ENCODE measurements at places on chromosomes 12 and 14.

GRCh38 chr14:20609215-20610001 lies 18.2 kb upstream of the RNASE12 start:
- peak; percentile 96 for DNase-seq

DNA sequence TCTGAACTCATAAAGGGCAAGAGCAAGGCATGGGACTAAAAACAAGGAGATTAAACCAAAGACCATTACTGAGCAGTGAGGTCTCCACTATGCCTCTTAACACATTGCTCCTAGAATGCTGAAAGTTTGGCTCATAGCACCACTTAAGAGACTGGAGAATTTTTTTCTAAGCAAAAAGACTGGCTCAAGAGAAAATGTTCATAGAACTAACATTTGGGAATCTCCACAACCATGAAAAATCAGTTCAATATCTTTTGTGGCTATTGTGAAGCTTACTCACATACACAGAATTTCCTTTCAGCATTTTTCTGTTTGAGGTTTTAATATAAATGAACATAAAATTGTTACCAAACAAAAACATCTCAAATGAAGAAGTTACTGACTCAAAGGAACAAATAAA lies 255.8 kb downstream of the CCDC91 start:
- no peak for DNase-seq

DNA sequence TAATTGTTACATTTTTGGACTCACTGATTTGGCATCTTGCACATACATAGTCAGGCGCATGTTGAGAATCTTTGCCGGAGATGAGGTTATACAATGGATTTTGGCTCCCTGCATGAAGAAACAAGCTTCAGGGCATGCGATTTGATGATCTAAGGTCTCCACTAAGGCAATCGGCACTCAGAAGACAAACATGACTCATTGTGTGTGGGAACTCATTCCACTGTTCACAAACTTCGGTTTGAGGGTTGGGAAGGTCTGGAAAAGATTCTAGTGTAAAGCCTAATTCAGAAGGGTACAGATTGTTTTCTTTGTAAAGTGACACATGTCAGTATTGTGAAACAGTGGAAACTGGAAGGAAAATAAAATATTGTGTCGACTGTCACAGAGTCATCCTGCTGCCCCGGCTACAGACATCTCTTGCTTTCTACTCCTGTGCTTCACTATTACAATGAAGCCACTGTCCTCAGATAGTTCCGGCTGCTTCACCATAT lies 192.6 kb upstream of the HMGA2 start:
- no peak for DNase-seq

- DNase-seq: no peak
Observed at GRCh38 chr14:55530464-55530863, 49.5 kb upstream of the KTN1 start.

DNA sequence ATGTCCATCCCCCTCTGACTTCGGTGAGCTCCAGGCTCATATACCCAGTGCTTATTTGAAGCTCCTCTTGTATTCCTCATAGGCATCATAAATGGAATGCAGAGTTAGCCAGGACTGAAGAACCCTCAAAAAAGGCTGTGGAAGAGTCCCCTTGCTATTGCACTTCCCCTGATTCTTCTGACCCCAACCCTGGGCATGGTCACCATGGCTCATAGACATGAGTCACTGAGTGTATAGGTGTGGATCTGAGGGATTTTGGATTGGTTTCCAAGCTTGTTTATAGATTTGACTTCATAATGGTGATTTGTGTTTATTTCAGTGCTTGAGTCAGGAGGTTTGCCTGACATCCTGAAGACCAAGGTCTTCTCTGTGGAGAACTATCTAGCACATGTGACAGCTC lies 98.4 kb upstream of the SLC38A2 start:
- no peak for DNase-seq

DNA sequence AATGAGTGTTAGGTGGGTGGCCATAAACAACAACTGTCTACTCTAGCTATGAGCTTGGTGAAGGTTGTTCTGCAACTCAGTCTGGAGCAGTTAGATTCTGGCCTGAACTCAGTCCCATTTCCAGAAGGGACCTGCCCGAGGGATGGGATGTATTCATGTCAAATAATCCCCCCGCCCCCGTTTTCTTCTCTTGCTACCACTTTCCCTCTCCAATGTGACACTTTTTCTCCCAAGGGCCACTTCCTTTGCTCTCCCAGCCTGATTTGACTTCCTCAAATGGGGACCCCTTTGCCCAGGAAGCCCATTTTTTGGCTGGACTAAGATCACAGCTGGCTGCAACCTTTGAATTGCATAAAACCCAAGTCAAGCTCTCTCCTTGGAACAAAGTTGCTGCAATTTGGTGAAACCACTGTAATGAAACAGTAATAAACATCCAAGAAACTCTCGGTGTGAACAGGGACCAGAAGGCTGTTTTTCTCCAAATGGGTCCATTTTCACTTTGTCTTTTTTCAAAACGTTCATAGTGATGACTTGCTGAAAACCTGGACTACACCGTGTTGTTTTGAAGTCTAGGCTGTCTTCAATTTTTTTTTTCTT lies 137.2 kb upstream of the GSC start:
- DNase-seq: no peak

GRCh38 chr12:132171968-132172521 lies 27.8 kb downstream of the NOC4L start:
- no peak for DNase-seq

DNA sequence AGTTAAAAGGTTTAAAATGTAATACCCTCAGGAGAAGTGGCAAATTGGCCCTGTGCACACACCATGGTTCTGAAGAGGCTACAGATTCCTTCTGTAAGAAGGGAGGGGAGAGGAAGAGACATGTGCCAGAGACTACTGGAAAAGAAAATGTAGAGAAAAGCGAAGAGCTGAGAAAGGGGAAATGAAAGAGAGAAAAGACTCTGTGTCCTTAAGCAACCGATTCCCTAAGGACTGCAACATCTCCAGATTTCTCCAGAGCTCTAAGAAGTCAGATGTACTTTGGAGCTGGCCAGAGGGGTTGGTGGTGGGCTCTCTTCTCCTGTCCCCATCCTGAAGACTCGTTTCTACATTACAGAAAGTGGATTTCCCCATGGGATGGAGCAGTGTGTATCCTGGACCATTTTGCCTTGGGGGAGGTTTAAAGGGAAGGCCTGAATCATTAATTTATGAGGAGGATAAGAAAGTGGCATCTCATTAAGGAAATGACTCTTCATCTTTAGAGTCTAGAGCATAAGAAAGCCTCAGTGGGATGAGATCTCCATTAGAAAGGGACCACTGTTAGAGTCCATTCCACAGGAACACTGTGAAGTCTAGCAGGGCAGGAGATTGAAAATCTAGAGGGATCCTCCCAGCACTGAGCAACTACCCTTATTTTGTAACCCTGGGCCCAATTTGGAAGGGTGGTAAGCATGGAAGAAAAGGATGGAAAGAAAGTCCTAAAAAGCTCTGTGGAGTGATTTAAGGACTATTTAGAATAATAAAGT lies 45.5 kb upstream of the FUT8 start:
- no peak for DNase-seq

- DNase-seq: no peak
Observed at GRCh38 chr12:122043476-122043875, 21.8 kb downstream of the BCL7A start.

DNA sequence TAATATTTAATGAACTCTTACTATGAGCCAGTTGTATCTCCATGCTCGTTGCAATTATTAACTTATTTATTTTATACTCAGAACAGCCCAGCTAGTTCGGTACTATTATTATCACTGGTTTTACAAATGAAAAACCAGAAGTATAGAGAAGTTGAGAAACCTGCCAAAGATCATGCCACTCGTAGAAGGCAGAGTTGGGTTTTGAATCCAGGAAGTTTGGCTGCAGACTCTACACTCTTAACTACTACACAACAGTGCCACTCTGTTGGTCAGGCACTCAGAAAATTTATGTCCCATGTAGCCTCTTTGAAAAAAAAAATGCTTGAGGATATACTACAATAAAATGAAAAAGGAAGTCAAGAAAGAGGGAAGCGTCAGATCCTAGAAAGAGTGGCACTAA lies 71.5 kb upstream of the ARID2 start:
- DNase-seq: peak; percentile 39

GRCh38 chr14:52678591-52678990 lies 16.8 kb downstream of the ERO1A start:
- peak; percentile 56 for DNase-seq

- DNase-seq: no peak
Observed at GRCh38 chr12:64767495-64767894, 8.3 kb upstream of the GNS start.

DNA sequence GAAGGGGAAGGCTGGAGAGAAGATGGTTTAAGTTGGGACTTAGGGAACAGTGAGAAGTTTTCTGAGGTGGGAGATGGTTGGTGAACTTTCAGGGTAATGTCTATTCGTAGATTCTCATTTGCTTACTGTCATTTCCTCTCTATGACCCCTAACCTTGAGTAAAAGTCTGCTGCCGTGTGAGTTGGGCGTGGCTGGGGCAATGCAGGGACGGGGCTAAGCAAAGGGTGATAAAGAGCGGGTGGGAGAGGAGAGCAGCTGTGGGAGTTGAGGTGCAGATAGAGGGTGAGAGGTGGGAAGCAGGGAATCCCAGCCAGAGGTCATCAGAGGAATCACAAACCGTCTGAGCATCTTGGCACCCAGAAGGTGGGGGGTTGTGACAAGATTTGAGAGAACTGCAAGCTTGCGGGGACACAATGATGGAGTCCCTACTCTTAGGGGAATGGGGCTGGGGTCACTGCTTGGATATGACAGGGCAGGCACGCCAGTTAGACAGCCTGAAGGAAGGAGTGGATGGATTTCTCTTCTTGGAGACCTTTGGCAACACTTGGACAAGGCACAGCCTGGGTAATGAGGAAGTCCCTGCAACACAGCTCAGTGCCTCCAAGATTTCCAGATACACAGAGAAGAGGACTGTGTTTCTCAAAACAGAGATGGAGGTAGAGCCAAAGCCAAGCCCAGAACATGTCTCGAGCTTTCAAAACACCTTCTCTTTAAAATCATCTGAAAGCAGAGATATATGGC lies 45.9 kb upstream of the CTDSP2 start:
- DNase-seq: no peak

DNA sequence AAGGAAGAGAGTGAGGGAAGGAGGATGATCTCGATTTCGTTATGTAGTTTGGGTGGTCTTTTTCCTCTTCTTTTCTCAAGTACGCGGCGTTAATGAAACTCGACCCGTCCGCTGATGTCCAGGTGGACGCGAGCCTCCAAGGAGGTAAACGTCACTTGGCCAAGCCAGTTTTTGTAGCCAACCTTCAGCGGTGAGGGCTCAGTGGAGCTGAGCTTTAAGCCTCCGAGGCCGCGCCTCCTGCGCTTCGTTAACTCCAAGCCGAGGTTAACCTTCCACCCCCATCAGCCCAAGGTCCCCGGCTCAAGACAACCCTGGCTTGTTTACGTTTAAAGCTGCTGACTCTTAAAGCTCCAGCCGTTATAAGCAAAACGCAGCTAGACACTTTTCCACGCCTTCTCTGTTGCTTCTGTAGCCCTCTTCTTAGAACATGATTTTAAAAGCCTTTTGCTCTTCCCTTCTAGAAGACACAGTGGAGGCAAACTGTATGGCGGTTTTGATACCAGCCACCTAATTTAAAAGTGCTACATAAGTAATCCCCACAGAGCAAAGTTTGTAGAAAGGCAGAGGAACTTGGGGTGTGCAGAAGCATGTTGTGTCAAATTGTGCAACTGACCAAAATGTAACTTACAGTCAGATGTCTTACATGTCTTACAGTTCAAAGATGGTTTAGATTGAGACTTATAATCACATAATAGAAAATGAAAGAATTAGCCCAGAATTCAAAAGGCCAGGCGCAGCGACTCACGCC lies 923 bp upstream of the ITPR2 start:
- peak; percentile 79 for DNase-seq

GRCh38 chr12:88360343-88360742 lies 218.2 kb downstream of the TMTC3 start:
- DNase-seq: no peak

DNA sequence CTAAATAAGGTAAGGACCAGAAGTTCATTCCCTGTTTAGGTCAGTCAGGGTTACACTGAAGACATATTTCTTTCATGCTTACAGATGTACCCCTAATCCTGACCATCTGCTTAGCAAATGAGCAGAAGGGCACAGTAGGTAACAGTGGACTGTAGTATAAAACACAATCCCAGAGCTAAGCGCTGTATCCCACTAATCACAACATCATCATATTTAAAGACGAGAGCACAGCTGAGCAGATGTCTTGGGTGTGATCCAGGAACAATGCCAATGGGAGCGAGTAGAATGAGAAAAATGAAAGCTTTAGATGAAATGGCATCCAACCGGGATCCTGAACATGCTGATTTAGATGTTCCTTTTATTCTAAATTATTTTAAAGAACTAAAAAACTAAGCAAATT lies 213.4 kb downstream of the CCER1 start:
- no peak for DNase-seq

GRCh38 chr12:13805041-13805440 lies 176.4 kb downstream of the GRIN2B start:
- no peak for DNase-seq

DNA sequence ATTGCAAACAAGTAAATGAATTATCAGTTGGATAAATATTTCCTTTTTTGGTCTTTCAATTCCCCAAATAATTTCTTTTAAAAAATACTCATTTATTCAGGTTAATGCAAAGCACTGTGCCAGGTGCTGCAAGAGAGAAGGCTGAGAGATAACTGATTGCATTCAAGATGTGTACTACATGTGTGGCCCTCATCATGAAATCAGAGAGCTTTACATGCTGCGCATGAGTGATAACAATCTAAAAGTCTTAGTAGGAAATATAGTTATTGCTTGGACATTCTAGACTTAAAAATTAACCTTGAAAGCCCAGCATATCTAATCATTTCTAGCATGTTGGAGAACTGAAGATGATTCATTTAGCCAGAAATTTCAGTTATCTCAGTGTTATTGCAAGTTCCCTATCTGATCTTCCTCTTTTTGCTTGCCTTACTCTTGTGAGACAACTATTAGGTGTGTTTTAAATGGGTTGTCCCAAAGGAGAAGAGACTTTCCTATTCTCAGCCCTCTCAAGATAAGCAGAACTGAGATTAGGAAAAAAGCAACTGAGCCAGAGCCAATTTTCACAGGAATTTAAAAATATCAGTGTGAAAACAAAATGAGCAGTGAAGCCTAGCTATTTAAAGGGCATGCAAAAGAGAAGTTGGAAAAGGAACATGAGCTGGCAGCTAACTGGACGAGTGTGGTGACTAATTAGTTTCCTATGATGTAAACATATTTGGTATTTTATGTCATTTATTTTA lies 60.9 kb downstream of the PLEKHA5 start:
- peak; percentile 42 for DNase-seq

GRCh38 chr14:71322655-71323250 lies 415.5 kb downstream of the PCNX1 start:
- DNase-seq: peak; percentile 67

DNA sequence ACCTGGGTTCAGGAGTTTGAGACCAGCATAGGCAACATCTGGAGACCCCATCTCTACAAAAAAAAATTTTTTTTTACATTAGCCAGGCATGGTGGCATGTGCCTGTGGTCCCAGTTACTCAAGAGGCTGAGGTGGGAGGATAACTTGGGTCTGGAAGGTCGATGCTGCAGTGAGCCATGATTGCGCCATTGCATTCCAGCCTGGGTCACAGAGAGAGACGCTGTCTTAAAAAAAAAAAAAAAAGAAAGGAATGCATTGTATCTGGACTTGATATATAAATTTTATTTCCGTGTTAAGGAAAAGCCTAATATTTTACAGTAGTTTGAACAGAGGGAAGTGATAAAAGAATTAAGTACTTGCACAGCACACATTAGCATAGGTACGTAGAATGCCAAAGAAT lies 97.2 kb downstream of the ZC3H14 start:
- no peak for DNase-seq
